ENCODE measurements at places on chromosomes 1 and 21.
A peak's percentile ranks its signal among the peaks of the same experiment; 100 is the strongest.

DNA sequence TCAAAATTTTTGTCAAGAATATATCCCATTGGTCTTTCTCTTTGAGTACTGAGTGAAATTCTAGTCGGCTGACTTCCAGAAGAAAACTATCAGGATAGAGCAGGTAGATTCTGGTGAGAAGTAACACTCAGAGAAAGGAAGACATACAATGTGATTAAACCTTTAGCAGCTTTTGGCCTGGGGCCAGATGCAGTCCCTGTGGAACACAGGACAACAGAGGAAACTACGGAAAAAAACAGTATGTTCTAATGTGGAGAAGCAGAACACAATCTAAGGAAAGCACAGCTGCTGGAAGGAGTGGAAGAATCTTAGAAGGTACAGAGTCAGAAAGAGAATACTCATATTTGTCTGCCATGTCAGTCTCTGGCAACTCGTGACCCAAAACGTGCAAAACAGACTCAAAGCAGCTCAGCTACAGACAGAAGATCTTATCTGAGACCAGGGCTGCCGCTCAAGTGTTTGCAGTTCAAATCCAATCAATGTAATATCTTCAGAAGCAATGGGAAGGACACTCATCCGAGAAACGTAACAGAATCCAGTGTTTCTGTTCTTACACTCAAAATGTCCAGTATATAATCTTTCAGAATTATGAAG is 283.8 kb downstream of the MRPL39 start:
- no peak for ATAC-seq

DNA sequence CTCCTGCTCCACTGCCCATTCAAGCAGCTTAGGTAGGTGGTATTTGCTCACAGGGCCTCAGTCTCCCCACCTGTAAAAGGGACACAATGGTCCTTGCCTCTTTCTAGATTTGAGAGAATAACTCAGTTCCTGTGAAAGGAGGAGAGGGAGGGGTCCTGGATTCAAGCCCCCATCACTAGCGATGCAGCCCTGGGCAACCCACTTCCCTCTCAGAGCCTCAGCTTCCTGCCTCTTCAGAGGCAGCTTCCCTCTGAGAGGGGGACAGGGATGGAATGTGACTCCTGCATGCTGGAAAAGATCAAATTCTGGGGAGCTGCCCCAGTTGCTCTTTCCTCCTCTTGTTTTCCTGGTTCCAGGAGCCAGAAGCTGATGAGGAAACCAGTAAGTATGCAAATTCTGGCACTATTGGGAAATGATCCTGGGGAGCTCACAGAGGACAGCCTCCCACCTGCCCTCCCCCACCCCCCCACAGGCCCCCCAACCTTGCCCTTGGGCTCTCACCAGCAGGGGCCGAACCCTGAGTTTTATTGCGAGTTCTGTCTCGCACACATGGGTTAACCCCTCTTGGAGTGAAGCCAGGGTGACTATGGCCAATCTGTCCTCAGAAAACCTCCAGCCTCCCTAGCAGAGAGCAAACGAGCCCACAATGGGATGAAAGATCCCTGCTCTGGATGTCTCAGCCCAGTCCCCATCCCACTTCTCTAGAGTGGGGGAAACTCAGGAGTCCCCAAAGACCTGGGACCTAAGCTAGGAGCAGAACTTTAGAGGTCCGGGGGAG is 11.7 kb downstream of the ZC3H12A start:
- ATAC-seq: peak; percentile 0

DNA sequence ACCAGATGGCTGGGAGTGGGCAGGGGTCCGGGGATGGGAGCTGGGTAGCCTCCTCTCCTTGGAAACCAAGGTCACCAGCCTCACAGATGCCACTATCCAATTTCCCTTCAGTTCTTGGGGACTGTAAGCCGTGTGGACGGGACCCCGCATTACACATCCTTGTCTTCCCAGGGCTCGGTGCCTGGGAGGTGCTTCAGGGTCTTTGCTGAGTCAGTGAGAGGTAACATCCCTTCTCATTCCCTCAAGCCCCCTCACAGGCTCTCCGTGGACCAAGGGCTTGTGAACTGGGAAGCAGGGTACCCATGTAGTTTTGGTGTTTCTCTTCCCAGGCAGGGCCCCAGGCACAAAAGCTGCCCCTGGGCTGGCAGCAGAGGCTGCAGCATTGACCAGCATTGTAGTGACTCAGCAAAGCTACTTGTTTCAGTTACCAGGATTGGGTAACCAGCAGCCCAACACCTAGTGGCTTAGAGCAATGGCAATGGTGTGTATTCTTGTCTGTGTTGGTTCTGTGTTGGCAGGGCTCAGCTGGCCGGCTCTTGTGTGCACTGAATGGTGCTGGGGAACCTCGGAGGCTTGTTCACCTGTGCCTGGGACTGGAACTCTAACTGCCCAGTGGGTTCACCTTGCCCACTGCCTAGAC is 24.6 kb upstream of the PCBP3 start:
- ATAC-seq: no peak

DNA sequence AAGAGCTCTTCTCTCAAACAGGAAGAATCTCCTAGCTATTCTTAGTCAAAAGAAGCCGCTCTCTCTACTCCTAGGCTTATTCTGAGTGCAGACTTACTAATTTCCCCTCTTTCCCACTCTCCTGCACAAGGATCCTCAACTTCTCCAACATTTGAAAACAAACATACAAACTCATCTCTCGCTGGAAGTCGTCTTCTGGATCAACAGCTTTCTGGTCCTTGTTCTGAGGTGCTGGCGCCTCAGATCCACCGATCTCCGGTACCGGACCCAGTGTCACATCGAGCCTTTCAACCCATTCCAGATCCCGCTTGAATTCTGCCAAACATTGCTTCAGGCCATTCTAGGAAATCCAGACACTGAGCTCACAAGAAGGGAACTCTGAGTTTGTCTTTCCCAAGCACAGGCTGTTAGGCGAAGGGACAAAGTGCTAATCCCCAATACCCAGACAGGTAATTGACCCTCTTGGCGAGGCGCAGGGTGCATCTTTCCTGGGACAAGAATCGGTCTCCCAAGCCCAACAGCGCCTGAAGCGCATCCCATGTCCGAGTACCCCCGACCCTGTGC is 696 bp downstream of the EBNA1BP2 start:
- no peak for ATAC-seq

DNA sequence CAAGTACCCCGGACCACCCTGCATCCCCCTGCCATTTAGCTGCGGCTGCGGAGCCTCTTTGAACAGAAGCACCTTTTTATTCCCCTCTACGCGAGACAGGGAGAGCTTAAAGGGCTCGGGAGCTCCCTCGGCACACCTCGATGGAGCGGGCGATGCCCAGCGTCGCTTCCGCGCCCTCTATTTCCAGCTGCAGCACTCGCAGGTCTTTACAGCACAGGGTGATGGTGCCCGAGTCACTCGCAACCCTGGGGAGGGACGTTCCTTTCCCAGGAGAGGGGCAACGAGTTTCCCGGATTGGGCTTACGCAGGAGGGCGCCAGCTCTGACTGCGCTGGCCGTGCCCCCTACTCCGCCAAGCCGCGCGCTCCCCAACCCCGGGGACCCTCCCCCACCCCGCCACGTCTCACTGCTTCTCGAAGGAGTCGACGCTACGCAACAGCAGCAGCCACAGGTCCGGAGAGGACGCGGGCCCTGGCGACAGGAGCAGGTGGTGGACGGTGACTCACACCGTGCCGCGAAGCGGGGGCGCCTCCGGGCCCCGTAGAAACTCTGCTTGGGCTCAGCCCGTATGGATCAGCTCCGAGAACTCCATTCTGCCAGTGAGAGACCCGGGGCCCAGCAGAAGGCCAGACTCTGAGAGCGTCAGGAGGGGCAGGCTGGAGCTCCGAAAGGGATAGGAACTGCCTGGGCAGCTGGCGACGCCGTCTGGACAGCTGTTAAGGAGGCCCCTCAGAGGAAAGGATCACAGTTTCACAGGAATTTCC is 5.8 kb upstream of the FAM167B start:
- ATAC-seq: peak; percentile 53

GRCh38 chr1:31199236-31199790 is 40.4 kb downstream of the NKAIN1 start:
- ATAC-seq: no peak

- ATAC-seq: peak; percentile 22
Measured at GRCh38 chr1:10045480-10046355, 13.0 kb downstream of the UBE4B start.

DNA sequence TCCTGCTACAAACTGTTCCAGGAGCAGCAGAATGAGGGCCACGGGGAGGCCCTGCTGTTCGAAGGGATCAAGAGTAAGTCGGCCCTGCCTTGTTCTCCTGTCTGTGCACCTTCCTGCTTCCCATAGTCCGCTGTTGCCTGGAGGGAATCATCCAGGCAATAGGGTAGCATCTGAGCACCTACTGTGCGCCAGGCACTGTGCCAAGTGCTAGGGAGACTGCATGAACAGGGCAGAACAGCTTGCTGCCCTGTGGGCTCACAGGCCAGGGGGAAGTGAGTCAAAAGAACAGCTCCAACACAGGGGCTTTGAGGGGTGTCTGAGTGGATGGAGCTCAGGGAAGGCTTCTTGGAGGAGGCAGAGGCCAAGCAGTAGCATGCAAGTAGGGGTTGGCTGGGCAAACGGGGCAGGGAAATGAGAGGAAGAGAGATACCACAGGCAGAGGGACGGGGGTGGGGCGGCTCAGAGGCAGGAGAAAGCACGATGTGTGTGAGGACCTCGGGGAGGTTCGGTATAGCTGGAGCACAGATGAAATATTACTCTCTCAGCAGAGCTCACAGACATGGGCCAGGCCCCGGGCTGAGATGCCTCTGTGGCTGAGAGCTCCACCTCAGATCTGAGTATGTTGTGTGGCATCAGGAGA is 15.5 kb upstream of the PADI6 start:
- peak; percentile 9 for ATAC-seq

DNA sequence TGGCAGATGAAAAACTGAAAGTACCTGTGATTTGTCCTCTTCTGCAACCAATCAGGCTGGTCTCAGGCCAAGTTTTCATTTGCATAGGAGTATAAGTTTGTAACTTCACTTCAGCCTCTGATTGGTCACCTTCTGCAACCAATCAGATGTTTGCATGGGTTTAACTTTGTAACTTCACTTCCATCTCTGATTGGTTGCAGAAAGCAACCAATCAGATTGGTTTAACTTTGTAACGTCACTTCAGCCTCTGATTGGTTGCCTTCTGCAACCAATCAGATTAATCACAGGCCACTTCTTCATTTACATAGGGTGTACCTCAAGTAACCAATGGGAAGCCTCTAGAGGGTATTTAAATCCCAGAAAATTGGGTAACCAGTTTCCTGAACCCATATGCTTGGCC is 18.9 kb upstream of the TUT4 start:
- no peak for ATAC-seq

- no peak for ATAC-seq
Measured at GRCh38 chr21:30718239-30718909, at the start of gene KRTAP21-3. KRTAP21-3 (minus strand) TSS chr21:30718777; CDS start chr21:30718759, 18 bp downstream.

GRCh38 chr1:204418174-204419063 is 6.8 kb upstream of the PPP1R15B start:
- ATAC-seq: no peak

GRCh38 chr1:243409284-243409683 is 153.4 kb downstream of the SDCCAG8 start:
- ATAC-seq: no peak

DNA sequence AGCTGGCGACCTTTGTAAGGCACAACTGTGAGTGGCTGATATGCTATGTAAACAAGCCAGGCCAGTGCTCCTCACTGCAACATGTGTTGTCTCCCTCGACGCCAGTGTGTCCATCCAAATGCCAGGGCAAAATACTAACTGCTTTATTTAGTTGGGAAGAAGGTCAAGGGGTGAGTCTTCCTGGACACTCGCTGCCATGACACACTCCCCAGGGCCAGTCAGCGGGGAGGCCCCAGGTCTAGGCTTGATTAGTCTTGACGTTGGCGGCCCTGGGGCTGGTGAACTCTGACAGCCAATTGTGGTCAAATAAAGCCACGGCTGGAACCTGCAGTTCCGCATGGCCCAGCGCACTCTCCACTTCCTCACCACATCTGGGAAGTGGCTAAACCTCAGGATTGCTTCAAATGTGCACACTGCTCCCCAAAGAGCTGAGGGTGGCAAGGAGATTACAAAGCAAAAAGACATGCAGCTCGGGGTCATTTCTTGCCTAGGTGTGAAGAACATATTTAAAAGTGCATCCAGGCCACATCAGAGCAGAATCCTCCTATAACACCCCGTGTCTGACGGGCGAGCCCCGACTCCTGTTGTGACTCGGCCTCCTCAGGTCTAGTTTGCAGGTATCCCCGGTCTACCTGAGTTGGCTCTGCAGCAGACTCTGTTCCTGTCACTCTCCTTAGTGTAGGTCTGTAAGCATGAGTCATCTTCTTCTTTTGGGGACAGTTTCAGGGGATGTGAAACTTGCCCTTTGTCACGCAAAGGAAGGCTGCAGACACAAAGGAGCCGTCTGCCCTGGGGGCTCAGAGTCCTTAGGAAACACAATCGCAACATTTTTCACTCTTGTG is 183.5 kb downstream of the RUNX1 start:
- no peak for ATAC-seq

DNA sequence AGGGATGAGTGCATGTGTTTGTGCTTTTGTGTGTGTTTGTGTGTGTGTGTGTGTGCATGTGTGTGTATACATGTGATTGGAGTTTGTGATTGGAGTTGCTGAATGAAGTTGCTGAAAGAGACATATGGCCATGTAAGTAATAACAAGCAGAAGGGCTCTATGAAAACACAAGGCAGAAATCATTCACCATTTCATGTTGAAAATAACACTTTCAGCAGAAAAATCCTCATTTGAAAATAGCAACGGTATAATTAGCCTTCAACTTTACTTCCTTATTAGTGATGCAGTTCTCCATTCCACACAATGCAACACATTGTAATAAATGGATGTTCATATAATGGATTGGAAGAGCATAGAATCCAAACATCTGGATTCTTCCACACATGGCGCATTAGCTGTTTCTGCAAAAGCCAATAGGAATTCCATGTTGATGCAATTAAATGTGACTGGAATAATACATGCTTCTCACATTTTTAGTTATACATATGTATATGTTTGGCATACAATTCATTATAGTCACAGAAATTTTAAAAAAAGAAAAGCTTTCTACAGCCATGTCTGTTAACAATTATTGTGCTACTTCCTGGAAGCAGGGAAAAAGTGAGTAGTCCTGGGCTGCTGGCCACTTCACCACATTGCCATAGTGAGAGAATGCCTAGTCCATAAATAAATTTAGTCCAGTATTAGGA is 538.0 kb downstream of the LTN1 start:
- no peak for ATAC-seq

- ATAC-seq: no peak
Measured at GRCh38 chr1:90074566-90074965, 79.7 kb downstream of the ZNF326 start.

- no peak for ATAC-seq
Measured at GRCh38 chr1:11493972-11494655, 15.2 kb downstream of the DISP3 start.

- no peak for ATAC-seq
Measured at GRCh38 chr21:33238146-33238545, 8.4 kb downstream of the IFNAR2 start.

DNA sequence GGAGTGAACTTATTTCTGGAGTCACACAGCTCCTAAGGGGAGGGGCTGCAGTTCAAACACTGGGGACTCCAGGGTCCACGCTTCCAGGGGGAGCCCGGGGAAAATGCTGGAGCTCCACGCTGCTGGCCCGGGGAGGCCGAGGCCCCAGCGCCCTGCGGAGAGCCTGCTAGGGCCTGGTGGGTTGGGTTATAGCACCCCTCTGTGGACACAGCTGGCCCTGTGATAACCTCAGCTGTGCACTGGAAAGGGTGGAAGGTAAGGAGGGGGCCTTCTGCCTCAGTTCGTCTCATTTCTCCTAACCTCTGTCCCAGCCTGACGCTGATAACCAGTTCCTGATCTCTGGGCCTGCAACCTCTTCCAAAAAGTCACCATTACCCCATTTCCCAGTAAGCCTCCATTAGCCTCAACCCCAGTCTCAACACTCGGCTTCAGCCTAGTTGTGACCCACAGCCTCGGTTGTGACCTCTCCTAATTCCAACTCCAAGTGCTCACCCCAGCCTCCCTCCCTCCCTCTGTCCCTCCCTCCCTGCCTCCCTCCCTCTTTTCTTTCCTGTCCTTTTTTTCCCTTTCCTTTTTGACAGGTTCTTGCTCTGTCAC is 7.1 kb downstream of the NBL1 start:
- peak; percentile 45 for ATAC-seq
